Fibroblast of skin of left quadriceps (primary cell): ENCODE measurements at places on chromosomes 7 and 10.

DNA sequence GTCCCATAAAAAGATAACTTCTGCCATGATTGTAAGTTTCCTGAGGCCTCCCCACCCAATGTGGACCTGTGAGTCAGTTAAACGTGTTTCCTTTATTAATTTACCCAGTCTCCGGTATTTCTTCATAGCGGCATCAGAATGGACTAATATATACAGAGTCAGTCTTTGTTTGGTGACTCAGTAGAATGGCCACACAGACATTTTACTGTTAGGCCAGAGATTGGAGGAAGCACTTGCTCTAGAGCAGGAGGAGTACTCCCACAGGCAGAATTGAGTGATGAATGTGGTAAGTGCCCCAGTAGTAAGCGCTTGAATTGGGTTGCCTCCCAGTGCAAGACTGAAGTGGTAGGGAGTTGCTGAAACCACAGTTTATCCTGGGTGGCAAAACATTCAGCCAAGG is 149.5 kb upstream of the SMIM30 start:
- no peak for DNase-seq

DNA sequence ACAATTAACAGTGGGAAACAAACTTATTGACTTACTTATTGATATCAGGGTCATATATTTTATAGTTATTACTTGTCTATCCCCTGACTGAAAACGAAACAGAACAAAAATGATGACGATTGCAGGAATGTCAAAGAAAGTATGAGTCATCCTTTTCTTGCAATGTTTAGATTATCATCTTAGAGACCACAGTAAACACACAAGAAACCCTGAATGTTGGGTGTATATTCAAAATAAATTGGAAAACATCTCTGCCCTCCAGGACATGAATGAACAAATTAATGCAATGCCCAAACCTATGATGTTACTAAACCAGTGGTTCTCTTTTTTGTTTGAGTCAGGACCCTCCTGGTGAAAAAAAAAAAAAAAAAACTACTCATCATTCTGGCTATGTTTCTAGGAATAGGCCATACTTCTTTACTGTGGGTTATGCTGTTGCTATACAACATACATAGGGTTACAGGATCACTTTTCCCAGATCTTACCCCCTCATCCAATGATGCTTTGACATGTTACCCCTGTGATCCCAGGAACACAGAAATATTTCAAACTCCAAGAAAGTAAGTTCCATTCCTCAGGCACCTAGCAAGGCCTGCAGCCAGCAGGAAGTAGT is 623.4 kb upstream of the IGFBP3 start:
- peak; percentile 61 for DNase-seq

DNA sequence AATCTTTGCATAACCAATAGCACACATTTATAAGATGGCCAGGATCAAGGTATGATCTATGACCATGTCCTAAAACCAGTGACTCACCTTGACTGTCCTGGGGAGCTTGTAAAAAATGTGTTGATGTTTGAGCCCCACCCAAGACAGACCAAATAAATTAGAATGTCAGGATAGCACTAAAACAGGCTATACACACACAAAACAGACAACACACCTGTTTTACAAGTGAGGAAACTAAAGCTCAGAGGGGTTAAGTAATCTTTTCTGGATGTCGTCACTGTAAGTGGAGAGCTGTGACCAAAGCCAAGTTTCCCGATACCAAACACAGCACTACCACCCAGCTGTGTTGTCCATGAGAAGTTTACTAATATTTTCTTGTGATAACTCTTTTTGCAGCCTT is 84.5 kb downstream of the AVL9 start:
- DNase-seq = no peak

DNA sequence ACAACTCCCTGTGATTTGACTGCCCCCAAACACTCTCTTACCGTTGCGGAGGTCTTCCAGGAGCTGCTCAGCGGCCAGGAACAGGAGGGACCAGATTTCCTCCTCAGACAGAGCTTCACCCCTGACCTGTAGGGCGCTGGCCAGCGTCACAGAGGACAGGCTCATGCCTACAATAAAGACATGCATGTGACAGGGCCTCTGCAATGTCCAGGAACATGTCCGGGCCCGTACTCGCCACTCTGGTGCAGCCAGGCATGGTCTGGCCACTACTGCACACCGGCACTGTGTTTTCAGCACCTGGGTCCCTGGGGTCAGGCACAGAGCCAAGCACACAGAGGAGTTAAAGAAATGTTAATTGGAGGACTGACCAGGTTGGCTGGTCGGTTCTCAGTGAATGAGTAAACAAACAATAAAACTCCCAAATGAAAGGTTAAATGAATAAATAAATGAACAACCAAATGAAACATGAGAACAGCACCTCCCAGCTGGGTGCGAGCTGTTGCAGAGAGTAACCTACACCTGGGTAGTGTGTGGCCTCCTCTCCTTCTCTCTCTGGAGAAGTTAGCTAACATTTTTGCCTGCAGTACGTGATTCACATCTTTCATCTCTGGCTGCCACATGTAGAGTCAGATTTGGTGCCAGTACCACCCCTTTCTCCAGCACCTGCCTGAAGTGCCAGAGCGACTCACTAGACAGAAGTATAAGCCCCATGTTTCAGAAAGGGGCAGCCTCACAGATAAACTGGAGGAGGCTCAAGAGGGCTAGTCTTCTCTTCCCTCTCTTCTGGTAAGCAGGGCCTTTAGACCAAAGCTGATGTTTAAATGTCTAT is 22.8 kb downstream of the FRMPD2 start:
- DNase-seq = no peak

GRCh38 chr10:130045801-130046321 is 64.8 kb downstream of the C10orf143 start:
- no peak for DNase-seq

DNA sequence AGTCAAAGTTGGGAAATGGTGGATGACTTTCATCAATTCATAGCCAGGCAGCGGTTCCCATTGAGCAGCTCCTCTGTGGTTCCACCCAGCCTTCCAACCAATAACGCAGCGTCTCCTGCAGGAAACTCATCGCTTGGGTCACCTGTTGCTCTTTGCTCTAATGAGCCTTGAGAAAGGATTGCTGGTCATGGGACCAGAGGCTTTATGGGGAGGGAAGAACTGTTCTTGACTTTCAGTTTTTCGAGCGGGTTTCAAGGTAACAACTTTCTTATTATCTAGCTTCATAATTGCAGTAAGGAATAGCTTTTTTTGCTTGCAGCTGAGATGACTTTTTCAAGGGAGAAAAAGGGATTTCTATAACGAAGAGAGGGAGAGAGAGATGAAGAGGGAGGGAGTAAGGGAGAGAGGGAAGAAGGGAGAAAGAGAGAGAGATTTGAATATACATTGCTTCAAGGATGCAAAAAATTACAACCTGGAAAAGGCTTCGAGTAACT is 405 bp upstream of the ENTPD1 start:
- no peak for DNase-seq

- no peak for DNase-seq
Observed at GRCh38 chr10:80484676-80485075, 30.6 kb downstream of the TSPAN14 start.

- DNase-seq = no peak
Observed at GRCh38 chr10:48404646-48405045, 98.2 kb downstream of the MAPK8 start.

DNA sequence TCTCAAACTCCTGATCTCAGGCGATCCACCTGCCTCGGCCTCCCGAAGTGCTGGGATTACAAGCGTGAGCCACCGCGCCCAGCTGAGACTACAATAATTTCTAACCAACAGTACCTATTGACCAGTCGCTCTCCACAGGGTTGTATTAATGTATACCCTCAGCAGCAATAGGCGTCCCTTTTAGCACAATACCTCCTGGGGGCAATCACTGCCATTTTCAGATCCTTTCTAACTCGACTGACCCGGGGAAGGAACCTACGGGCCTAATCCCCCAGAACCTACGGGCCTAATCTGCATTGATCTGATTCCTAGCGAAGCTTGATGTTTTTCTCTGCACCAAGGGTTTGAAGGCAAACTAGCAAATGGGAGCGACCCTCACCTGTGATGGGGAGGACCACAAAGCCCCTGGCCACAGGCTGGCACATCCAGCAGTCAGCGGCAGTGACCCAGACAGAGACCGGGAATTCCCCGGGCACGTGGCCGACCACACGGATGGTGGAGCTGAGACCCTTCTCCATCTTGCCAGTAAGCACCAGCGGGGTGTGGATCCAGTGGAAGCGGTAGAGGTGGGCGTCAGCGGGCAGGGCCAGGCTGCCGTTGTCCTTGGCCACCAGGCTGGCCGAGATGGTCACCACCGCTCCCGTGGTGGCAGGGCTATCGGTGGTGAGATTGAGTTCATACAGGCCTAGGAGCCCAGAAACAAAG is 6.9 kb downstream of the TMEM130 start:
- no peak for DNase-seq

DNA sequence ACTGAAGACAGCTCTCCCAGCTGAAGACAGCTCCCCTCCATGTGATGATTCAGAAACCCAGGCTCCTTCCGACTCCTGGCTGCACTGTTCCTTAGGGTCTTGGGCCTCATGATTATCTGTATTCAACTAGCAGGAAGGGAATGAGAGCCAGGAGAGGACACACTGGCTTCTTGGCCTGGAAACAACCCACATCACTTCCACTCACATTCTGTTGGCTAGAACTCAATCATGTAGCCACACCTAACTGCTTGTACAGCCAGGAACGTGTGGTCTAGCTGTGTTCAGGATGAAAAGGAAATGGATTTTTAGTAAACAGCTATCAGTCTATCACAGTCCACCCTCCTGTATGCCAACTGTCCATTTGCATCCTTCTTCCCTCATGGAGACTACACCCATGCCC is 30.5 kb upstream of the XPNPEP1 start:
- no peak for DNase-seq

DNA sequence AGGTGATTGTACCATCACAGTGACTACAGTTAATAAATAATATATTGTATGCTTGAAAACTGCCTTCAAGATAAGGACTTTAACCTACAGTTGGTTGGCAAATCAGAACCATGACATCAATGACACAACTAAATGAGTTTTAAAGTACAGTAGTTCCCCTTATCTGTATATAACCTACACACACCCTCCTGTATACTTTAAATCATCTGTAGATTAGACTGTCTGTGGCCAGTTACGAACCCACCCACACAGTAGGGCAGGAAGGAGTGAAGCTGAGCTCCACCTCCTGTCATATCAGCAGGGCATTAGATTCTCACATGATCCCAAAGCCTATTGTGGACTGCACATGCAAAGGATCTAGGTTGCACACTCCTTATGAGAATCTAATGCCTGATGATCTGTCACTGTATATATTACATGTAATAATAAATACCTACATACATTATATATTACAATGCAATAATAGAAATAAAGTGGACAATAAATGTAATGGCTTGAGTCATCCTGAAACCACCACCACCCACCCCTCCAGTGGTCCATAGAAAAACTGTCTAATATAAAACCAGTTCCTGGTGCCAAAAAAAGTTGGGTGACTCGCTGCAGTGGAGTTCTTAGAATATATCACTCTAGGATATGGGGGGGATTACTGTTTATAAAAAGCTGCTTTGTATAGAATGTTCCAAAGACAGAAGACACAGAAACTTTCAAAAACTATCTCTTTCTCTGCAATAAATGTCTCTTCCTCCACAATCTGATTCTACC is 5.6 kb downstream of the TPK1 start:
- peak; percentile 21 for DNase-seq

- DNase-seq = no peak
Observed at GRCh38 chr7:151925446-151926335, 30.6 kb upstream of the GALNTL5 start.

- no peak for DNase-seq
Observed at GRCh38 chr7:39614299-39614698, 9.1 kb upstream of the RALA start.

GRCh38 chr7:43461349-43462024 is 121.4 kb upstream of the STK17A start:
- DNase-seq = no peak

GRCh38 chr10:16425449-16425848 is 11.4 kb upstream of the PTER start:
- DNase-seq = no peak

DNA sequence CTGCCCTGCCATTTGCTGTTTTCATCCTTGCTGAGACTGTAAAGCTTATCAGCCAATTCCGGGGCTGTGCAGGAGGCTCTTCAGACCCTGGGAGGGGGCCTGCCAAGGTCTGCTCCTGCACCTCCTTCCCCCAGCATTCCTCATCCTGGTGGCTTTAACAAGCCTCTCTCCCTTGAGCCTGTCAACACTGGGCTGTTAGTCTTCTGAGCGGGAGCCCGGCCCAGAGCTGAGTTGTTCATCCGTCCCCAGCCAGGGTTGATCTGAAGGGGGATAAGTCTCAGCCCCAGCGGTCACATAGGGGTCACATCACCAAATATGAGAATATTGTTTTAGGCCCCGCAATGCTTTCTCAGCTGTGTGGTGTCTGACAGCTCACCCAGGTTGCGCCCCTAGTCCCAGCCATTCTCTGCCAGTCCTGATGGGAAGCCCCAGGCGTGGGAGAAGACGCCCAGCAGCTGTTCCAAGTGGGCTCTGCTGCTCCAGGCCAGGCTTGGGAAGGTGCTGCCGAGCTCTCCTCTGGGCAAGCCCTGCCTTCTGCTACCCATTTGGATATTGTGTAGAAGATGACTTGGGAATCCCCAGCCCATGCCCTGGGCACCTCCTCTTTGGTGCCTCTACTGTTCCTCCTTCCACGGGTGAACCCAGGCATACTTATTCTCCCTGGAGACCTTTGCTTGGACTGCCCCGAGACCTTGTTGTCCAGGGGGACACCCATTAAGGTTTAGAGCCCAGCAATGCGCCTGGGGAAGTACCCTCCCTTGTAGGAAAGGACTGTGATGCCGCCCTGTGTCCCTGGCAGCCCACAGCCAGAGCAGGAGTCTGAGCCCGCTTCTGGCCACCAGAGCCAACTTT is 23.5 kb upstream of the TRIM8 start:
- no peak for DNase-seq

DNA sequence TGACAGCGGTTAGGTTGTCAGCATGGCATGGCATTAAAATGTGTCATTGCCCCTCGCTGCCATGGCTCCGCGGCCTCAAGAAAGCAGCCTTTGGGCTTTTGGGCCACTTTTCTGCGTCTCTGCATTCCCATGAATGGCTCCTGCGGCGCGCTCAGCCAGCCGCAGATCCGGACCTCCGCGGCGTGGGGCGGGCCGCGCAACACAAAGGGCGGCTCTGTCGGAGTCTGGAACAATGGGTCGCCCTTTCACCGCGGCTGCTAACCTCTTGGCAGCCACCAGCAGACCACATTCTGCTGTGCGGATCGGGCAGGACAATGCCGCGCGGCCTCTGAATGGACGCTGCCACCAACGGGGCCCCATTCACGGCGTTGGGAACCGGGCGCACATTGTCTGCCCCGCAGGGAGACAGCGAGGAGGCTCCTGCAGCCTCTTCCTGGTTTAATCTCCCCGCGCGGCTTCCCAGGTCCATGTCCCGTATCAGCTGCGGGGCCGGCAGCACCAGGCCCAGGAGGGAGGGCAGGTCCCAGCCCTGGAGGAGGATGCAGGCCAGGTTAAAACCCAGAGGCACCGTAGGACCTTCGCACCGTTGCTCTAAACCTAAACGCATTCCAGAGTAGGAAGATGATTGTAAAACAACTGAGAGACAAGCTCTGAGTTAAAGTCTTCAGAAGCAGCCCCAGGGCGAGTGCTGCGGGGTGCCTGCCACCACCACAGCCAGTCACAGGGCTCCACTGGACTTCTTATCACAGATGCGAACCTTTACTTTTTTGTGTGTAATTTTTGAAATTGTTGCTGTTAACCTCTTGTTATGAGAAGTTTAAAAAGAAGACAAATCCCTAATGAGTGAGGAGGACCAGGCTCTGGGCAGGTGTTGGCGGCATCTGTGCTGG is 71.6 kb downstream of the NKX6-2 start:
- DNase-seq = no peak

GRCh38 chr10:38025283-38025682 is 14.8 kb downstream of the ZNF33A start:
- DNase-seq = no peak

GRCh38 chr10:27192284-27192683 is 37.1 kb downstream of the MASTL start:
- peak; percentile 42 for DNase-seq

GRCh38 chr7:134645935-134646334 is 718 bp upstream of the BPGM start:
- no peak for DNase-seq
